Mesenteric fat pad (tissue), 1 donor: ENCODE measurements at places on chromosomes 16 and 17. TPM values are rescaled to one million over a fixed set of nuclear protein-coding genes. Genes with fewer than 3 reads are reported as not detected.

TSNAXIP1 gene
- total RNA-seq: 1.1 TPM

CSH1 gene
- not detected for total RNA-seq

TGFB1I1 gene
- 34.7 TPM for total RNA-seq

FLOT2 gene
- total RNA-seq: 126 TPM

CRHR1 gene
- total RNA-seq: not detected

TEX19 gene
- not detected for total RNA-seq

PLEKHH3 gene
- total RNA-seq: 16.8 TPM

NXPH3 gene
- 3.8 TPM for total RNA-seq

AANAT gene
- total RNA-seq: not detected

SHCBP1 gene
- total RNA-seq: 0.29 TPM

ANKRD40CL gene
- total RNA-seq: not detected

KRT33B gene
- total RNA-seq: not detected

RAB26 gene
- not detected for total RNA-seq

DNA sequence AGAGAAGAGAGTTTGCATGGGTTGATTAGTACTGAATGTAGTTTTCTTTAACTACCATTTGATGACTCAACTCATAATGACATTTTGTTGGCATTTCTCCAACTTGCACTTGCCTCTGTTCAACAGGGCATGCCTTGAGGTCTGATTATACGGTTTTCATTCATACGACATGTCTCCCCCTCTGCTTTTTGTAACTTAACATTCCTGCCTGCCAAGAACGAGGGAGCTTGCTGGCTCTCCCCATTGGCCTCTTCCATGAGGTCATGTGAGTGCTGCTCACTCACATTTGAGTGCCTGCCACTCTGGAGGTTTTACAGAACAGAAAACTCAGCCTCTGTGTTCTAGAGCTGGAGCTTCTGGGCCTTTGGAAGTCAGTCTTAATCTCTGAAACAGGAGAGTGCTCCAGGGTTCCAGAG is 19.7 kb downstream of the MAP2K6 start:
- DNase-seq: no peak

DNA sequence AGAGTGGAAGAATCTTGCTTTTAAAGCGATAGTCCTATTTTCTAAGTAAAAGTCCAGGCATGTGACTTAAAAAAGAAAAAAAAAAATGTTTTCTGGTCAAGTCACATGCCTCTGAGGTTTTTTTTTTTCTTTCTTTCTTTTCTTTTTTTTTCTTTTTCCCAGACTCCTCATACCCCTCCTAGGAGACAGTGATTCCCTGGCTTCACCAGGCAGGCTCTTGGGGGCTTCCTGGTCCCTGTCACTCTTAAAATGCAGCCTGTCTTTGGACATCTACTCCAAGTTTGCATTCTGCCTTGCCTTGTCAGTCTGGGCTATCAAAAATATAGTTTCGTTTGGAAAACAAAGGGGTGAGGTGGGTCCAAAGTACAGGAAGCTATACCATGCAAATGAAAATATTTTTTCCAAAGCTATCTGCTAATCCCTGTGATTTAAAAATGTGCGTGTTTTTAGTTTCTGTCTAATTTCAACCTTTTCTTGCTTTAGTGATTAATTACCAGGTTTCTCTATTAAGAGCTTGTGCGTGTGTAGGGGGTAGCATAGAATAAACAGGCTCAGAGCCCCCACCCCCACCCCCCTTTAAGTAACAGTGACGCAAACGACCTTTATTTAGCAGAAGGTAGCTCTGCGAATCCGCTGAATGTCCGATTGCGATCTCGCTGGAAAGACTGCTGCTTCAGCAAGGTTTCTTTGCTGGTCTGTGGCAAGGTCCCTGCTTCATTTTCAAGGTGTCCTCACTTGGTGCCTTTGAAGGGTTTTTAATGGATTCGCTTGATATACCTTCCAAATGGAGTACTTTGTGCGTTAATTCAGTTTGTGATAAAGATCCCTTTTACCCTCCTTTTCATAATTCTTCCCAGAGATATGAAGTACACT is 510.2 kb downstream of the WWOX start:
- no peak for DNase-seq

DNA sequence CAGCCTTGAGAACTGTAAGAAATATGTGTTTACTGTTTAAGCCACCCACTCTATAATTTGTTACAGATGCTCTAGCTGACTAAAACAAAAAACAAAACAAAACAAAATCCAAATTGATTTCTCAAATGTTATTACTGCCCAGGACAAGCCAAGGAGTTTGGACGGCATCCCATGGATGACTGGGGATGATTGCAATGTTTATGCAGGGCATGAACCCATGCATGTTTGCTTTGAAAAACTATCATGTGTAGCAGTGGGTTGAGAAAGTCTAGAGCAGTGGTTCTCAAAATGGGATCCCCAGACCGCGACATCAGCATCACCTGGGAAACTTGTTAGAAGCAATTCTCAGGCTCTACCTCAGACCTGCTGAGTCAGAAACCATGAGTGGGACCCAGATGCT is 223.2 kb upstream of the PSMD7 start:
- no peak for DNase-seq

- no peak for DNase-seq
Measured at GRCh38 chr16:17173281-17173680, 297.5 kb downstream of the XYLT1 start.

- DNase-seq: no peak
Measured at GRCh38 chr17:57697197-57697596, 47.9 kb downstream of the CCDC182 start.

DNA sequence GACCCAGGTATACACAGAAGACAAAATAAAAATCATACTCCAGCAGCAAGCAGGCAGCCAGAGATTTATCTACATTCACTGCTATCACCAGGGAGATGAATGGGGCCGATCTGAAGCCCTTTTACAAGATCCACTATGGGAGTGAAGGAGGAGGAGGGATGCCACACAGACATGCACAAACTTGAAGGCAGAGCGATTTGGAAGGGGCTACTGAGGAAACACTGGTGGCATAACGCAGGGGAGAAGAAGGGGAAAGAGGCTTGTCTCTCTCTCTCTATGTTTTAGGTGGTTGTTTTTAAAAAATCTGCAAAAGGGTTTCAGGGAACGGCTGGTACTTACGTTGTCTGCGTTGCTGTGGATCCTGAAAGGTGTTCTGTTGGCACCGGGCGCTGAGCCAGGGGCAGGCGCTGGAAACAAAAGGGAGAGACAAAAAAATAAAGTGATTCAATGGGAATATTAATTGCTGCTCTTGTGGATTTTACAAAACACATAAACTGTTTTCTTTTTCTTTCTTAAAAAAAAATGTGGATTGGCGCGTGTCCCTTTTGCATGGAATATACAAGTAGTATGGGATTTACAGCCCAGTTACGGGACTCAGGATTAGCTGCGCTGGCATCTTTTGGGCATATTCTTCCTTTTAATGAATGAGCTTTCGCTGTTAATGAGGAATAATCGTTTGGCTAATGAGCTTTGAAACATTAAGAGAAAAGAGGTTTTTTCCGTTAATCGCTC is 255.3 kb upstream of the PMFBP1 start:
- DNase-seq: no peak

DNA sequence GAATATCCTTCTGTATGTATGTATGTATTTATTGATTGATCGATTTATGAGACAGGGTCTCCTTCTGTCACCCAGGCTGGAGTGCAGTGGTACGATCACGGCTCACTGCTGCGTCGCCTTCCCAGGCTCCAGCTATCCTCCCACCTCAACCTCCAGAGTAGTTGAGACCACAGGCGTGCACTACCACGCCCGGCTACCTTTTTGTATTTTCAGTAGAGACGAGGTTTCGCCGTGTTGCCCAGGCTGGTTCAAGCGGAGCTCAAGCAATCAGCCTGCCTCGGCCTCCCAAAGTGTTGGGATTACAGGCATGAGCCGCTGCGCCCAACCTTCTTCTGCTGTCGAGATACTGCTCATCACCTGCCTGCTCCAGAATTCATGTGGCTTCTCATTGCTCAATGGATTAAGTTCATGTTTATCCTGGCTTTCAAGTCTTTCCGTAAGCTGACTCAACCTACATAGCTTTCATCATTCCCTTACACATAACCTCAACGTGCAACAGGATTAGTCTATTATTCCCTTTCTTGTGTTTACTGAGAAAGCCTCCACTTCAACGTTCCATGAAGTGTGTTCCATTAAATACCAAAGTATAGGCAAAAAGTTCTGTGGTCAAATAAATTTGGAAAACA is 13.6 kb downstream of the TAC4 start:
- no peak for DNase-seq

DNA sequence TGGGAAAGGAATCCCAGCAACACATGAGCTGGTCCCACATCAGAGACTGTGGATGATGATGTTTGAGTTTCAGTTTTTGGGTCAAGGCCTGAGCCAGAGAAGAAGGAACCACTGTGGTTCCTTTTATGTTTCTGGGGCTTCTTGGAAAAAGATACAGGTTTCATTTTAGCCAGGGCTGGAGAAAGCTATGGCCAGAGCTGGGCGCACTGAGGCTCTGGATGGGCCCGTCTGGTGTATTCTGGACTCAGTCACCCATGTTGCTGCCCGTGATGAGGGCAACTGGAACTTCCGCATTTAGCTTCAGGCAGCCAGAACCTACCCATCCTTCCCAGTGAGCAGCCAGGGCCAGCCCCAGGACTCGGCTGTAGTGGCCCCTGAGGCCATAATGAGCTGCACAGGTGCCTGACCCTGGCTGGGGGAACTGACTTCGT is 15.0 kb upstream of the PITPNA start:
- DNase-seq: no peak

GRCh38 chr16:642189-643049 is 791 bp downstream of the MCRIP2 start:
- no peak for DNase-seq

- DNase-seq: no peak
Measured at GRCh38 chr16:77403732-77404131, 31.1 kb downstream of the ADAMTS18 start.

DNA sequence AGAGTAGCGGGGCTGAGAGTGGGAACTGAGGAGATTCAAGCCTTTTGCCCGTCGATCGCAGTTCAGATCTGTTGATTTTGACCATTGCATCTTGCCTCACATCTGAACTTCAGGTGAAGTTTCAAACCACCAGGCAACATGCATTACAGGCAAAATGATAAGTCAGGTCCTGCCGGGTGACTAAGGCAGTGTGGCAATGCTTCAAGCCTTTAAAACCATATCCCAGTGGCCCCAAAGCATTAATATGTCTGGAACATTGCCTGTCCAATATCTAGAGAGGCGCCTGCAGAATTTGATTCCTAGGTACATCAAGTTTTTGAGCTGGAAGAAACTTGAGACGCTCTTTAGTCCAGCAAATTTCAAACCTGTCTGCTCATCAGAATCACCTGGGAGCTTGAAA is 502.8 kb downstream of the MAF start:
- DNase-seq: no peak

GRCh38 chr16:58563775-58564174 is 48.5 kb downstream of the SETD6 start:
- DNase-seq: no peak

DNA sequence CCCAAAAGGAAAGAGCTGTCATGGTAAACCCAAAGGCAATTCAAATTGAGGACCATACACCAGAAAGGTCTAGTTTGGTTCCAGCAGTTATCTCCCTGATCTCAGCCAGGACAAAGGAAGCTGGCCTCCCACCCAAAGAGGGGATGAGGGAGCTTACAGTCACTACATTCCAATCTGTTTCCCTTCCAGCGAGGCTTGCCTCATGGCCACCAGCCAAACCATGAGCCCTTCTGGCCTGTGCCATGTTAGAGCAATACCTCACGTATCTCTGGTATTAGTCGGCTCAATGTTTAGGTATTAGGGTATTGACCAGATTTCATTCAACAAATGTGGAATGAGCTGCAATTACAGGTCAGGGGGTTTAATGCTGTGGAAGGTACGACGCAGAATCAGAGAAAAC is 8.4 kb downstream of the NDUFAB1 start:
- DNase-seq: no peak

DNA sequence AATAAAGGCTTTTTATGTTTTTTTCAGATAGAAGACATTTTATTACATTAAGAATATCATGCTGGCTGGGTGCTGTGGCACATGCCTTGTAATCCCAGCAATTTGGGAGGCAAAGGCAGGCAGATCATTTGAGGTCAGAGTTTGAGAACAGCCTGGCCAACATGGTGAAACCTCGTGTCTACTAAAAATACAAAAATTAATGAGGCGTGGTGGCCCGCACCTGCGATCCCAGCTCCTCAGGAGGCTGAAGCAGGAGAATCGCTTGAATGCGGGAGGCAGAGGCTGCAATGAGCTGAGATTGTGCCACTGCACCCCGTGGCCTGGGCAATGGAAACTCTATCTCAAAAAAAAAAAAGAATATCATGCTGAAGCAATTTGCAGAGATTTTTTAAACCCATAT is 29.1 kb upstream of the HAPSTR1 start:
- no peak for DNase-seq

- no peak for DNase-seq
Measured at GRCh38 chr17:60139438-60140285, 10.1 kb upstream of the CA4 start.

GRCh38 chr17:56918916-56919315 is 5.1 kb upstream of the TRIM25 start:
- no peak for DNase-seq

DNA sequence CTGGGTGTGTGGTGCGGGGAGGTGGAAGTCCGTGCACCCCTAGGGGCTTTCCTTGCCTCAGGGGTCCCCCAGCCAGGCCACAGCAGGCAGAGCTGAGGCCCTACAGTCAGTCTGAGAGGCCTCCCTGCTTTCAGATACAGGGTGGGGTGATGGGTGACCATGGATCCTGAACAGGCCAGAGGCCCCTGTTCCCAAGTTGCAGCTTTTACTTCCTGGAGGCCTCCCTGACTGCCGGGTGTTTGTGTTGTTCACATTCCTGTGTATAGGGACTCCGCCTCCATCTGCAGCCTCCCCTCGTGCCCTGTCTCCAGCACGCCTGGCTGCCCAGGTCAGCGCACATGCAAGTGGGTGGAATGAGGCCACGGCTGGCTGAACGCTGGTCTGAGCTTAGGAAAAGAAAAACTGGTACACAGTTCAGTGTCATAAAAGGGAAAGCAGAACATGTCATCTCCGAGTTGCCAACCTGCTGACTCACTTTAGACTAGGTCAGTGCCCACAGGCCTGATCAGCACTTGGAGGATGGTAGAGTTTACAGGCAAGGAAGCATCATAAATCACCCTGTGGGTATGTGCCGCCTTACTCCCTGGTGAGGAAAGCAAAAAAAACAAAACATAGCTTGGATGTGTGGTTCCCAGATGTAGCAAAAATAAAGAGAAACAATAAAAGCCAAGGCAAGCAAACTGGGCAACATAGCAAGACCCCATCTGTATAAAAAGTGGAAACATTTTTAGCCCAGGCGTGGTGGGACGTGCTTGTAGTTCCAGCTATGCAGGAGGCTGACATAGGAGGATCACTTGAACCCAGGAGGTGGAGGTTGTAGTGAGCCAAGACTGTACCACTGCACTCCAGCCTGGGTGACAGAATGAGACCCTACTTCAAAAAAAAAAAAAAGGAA is 6.2 kb upstream of the SLC7A6 start:
- DNase-seq: no peak

DNA sequence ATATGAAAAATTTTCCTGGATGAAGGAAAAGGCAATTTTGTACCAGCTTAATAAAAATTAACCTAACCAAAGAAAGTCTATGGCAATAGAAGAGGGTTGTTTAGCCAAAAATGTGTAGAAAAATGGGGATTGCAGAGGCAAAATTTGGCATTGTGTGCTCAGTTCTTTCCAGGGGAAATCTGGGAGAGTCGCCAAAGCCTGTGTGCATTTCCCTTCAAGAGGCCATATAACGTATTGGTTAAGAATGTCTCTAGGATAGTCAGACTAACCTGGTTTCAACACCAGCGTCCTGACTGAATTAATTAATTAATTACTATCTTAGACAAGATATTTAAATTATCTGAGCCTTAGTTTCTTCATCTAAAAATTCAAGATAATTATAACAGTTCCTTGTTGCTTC is 44.8 kb upstream of the HLF start:
- no peak for DNase-seq
